ENCODE measurements at places on chromosomes 3 and 15.

DNA sequence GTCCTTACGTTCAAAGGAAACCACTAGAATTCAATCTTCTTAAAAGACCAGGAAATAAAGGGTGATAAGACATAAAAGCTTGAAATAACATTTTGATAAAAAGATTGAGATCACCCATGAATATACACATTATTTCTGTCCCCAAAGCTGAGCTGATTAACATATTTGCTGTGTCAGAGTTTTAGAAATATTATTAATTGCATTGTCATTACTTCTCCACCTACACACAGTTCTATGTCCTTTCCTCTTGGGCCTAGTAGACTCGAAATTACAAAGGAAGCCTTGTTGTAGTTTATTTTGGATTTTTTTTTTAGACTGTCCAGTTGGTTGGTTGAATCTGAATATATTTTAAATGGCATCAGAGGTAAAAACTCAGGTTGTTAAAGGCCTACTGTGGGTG lies 81.0 kb upstream of the NR2E3 start:
- DNase-seq = no peak

- no peak for DNase-seq
Observed at GRCh38 chr3:50174947-50175524, 16.4 kb upstream of the GNAT1 start.

GRCh38 chr15:65246026-65246714 lies 34.9 kb upstream of the CILP start:
- DNase-seq = no peak

- DNase-seq = no peak
Observed at GRCh38 chr3:183159333-183159732, 3.2 kb downstream of the LAMP3 start.

DNA sequence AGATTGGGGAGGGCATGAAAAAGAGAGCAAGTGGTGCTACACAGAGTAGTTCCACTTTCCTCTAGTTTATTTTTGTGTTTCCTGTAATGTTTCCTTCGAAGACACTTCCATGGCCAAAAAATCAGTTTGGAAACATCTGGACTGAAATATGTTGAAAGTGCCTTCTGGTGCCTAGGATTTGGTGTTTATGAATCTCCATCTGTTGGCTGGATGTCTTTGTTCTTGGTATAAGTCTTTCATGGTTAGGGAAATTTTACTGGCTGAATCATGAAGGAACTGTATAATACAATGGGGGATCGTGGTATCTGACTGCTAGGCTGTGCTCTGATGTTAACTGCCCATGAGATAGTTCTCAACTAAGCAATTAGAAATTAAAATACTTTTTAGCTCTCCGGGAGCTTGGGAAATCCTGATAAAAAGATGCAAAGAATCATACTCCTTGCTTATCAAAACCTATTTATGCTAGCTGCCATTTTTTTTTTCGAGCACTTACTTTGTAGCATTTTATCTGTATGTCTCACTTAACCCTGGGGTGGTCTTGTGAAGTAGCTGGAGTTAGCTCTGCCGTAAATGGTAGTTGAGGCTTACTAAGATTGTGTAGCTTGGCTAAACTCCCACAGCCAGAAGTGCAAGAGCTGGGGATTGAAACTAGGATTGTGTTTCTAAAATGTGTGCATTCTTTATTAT lies 21.9 kb downstream of the AKAP13 start:
- DNase-seq = no peak

- DNase-seq = no peak
Observed at GRCh38 chr3:110227991-110228390, 843.6 kb upstream of the NECTIN3 start.

DNA sequence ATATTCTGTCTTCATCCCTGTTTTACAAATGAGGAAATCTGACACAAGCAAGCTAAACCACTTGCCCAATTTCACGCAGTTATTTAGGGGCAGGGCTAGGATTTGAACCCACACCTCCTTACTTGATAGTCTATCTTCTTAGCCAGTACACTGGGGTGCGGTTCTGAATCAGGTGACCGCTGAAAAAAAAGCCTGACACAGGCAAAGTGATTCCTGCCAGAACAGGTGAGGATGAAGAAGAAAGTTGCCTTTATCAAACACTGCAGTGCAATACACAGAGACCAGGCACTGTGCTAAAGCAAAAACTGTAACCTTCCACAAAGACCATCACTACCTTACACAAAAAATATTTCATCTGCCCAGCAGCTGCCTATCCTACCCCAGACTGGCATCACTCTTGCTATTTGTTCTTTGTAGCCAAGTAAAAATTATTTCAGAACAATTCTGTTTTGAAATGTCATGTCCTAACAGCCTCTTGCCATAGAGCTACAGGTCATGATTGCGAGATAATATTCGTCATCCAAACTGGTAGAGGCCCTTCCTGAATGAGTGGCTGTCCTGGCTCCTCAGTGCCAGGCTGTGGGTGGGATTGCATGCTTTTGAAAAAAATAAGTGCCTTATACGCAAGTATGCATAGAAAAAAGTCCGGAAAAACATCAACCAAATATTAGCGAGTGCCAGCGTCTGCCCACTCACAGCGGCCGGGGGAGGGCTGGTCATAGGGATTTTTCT lies 142.3 kb upstream of the TPM1 start:
- no peak for DNase-seq
